ENCODE measurements at places on chromosomes 7 and 10.

DNA sequence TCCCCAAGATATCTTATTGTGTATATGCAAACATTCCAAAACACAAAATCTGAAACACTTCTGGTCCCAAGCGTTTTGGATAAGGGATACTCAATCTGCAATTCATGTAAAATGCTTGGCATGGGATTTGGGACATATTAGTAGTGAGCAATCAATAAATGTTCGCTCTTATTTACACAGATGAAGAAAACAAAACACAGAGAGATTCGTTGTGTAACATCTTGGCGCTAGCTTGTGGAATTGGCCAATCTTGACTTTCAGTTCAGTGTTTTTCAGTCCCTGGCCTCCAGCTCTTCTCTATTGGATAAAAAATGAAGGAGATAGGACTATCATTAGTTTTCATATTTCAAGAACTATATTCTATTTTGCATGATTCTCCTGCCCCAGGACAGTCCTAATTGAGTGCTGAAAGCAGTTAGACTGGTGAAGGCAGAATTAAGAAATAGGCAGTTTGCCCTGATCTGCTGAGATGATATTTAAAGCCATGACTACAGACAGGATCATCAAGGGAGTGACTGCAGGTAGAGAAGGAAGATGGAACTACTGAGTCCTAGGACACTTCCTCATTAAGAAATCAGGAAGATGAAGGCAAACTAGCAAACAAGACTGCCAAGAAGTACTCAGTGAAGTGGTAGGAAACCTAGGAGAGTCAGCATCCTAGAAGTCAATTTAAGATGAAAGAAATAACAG, 1.8 kb downstream of the PNLIPRP3 start:
- DNase-seq, result no peak

DNA sequence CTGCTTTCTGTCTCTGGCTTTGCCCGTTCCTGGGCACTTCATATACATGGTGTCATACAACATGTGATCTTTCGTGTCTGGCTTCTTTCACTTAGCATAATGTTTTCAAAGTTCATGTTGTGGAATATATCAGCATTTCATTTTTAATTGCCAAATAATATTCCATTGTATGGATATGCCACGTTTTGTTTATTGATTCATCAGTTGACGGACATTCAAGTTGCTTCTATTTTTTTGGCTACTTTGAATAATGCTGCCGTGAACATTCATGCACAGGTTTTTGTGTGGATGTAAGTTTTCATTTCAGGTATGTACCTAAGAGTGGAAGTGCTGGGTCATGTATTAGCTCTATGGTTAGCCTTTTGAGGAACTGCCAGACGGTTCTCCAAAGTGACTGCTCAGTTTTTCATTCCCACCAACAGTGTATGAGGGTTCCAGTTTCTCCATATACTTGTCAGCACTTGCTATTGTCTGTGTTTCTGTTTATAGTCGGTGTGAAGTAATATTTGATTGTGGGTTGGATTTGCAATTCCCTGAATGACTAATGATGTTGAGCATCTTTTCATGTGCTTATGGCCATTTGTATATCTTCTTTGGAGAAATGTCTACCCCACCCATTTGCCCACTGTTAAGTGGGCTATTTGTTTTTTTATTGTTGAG, 401.4 kb upstream of the GALNT17 start:
- DNase-seq, result no peak

- DNase-seq, result no peak
These were observed 23.3 kb downstream of the OGDHL start for GRCh38 chr10:49738616-49739360.

- DNase-seq, result no peak
These were observed 103.4 kb upstream of the SEMA3D start for GRCh38 chr7:85290269-85290668.

- DNase-seq, result no peak
These were observed 187.9 kb downstream of the PCDH15 start for GRCh38 chr10:54613162-54613561.

DNA sequence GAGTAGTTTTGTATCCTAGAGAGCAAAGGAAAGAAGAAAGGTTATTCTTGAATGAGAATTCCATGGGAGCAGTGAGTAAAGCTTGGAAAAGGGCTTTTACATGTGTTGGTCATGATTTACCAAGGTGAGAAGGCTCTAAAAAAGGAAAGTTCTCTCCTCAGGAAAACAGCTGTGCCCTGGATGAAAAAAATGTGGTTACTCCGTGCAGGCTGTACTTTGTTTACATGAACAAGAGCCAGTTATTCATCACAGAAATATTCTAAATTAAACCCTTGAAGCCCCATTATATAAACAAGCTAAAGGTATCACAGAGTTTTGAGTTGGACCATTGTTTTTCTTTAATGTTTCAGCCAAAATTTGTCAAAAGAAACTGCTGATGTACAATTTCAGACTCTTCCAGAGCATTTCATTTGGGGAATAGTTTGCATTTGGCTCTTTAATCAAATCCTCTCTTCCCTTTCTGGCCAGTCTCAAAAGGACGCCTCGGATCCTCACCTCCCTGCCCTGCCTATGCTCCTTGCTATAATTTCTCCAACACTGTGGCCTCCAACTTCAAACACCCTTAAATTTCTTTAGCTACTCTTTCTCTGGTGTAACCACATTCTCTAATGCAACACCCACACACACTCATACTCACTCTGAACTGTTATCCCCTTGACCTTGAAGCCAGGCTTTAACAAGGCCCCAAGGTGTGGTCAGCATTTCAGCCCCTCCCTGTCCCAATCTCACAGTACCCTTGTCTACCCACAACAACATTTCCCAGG, 47.4 kb downstream of the AFAP1L2 start:
- no peak for DNase-seq

DNA sequence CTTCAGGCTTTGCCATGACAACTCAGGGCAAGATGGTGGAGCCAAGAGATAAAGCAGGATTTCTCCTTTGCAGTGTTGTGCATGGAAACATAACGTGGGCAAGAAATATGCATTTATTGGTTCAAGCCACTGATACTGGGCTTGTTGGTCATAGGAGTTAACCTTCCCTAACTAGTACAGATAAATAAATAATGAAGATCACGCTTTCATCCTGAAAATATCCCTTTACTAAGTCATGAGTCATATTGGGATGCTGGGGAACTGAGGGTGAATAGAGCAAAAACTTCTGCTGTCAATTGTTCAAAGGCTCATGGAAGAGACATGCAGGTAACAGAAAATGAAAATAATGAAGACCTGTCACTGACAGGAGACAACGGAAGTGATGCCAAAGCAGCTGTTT, 55.5 kb downstream of the TES start:
- no peak for DNase-seq

- no peak for DNase-seq
These were observed 1.6 kb downstream of the AIFM2 start for GRCh38 chr10:70130878-70131559.

DNA sequence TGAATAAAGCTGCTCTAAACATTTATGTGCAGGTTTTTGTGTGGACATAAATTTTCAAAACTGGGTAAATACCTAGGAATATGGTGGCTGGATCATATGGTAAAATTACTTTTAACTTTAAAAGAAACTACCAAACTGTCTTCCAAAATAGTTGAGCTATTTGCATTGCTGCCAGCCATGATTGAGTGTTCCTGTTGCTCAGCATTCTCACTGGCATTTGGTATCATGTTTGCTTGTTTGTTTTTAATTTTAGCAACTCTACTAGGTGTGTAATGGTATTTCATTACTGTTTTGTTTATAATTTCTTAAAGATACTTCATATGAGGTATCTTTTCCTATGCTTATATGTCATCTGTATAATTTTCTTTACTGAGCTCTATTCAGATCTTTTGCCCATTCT, 143.2 kb downstream of the POLR1F start:
- DNase-seq, result no peak

GRCh38 chr7:130142654-130143333, 62.4 kb downstream of the TMEM209 start:
- DNase-seq, result no peak
